Stimulated activated CD8-positive, alpha-beta memory T cell treated with anti-CD3 and anti-CD28 coated beads, Interleukin-15, amount 100 ng/mL, for 24 hours (primary cell): ENCODE measurements at places on chromosomes 1 and 21.

DNA sequence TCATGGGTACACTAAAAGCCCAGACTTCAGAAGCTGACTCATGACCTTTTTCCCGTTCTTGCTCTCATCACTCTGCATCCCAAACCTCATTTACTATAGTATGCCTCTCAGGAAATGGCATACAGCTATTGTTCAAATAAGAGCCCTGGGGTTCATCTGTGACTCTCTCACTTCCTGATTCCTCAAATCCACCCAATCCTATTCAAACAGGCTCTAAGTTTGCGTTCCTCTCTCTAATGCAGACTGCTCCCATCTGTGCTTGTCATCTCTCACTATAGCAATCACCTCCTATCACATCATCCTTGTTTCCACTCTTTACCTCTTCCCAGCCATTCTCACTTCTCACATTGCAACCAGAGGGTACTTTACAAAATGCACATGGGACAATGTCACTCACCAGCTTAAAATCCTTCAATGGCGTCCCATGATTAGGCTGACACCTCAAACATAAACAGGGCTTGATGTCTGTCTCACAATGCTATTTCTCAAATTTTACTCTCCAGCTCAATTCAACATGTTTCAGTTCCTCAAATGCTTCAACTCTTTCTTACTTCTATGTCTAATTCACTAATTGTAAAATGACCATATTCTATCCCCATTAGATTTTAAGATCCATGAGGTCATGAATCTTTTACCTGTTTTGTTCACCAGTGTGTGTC, 408.4 kb downstream of the NTNG1 start:
- DNase-seq = no peak

DNA sequence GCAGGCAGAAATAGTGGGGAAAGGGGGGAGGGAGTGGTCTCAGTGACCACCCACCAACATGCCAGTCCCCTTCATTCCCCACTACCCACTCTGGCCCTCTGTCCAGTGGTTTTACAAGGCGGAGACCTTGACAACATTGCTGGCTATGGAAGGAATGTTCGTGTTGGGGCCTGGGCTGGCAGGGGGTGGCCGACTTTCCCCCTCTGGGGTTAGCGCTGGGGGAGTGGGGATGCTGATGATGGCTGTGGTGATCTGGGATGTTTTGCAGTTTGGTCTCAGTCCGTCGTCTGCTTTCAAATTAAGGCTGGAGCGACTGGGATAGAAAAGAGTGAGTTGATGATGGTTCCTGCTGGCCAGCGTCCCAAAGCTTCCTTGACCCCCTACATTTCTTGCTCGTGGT, 20.3 kb downstream of the DDX20 start:
- no peak for DNase-seq

DNA sequence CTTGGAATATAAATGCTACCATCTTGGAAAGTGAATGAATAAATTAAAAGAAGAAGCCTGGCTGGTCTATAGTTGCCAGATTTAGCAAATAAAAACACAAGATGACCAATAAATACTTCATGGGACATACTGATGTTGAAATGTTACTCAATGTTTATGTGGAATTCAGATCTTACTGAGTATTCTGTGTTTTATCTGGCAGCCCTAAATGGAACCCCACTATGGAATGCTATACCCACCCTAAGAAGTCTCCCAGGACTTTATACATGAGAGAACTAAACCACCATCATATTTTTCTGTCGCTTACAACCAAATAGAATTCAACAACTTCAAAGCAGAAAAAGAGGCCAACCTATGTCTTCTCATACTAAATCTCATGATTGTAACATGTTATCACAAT, 177.6 kb upstream of the HMCN1 start:
- DNase-seq = no peak

DNA sequence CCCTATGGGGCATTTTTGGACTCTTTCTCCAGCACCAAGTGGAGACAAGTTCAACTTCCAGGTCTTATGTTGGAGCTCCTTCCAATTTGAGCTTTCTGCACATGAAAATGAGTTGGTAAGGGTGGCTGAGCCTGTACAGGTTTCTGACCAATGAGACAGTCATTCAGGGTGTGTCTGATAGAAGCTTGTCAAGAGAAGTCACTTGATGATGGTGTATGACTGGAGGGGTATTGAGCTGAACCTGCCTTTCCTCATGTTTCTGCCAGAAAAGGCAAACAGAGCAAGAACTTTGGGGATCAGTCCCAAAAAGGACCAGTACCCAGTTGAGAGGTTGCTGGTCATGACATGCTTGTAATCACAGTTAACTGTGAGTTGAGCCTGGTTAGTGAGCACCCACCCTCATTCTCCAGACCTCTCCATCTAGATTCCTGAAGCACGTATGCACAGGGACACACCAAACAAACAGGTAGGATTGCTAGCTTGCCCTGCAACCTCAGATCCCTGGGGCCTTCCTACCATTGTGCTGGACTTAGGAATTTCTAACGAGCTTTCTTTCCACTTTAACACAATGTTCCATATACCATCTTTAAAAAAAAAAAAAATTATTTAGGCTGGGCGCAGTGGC, 26.6 kb downstream of the FAM89A start:
- no peak for DNase-seq

DNA sequence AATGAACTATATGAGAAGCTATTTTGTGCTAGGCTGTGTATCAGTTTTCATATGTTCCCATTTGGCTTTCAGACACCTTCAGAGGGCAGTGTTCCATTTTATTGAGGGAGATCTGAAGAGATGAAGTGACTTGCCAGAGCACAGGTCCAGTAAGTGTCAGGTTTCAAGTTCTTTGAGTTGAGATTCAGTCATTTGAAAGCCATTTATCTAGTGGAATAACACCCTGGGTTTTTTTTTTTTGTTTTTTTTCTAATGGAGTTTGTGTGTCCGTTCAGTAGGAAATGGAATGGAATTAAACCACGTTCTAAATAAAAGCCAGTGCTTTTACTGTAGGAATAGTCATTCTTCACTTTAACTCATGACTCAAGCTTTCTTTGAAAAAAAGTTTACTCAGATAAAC, 652.9 kb upstream of the USP24 start:
- no peak for DNase-seq

GRCh38 chr1:36703526-36704208, 221.0 kb upstream of the CSF3R start:
- DNase-seq = peak; percentile 29

DNA sequence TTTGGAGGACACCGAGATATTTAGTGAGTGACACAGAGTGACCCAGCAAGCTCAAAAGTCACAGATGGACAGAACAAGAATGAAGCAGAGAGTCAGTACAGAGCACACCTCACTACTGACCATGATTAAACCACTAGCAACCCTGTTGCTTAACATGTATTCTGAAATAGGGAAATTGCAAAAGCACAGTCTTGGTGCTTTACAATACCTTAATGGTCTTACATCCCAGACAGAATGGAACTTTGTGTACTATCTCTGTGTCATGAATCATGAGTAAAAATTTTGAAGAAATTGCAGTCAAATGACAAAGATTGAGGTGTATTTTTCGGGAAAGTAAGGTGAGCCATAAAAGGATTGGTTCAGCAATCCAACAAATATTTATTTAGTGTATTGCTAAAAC, 2.7 kb upstream of the SAMSN1 start:
- no peak for DNase-seq

DNA sequence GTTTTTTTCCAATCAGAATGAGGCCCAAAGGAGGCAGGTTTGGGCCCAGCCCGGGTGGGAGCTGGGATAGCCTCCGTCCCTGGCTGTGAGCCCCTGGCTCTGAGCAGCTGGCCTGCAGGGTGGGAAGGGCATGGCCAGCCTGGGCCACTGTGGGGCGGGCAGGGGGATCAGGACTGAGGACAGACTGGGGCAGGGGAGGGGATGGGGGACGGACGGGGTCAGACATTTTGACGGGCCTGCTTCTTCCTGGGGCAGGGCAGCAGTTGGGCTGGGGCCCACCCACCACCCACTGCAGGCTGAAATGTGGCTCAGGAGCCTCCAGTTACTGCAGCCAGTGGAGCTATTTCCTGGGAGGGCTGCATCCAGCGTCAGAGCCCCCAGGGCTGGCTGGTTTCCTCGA, 2.5 kb upstream of the SLC6A9 start:
- no peak for DNase-seq

- no peak for DNase-seq
Observed at GRCh38 chr1:193929374-193930033, 743.1 kb upstream of the B3GALT2 start.

DNA sequence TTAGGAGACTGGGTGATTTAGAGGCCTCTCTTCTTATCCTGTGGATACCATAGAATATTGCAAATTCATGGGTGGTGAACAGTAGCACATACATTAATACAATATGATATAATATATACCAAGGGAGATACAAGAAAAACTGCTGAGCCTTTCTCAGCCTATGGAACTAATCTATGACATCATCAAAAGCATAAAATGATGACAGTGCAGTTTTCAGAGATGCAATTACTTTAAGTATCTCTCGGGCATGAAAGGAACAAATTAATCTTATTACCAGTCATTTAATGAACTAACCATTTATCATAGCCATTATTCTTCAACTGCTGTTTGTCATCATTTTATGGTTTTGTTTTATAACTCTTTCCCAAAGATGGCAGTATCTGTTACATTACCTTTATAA, 3.5 kb downstream of the CHODL start:
- no peak for DNase-seq

GRCh38 chr1:198597690-198598430, 41.0 kb upstream of the PTPRC start:
- no peak for DNase-seq

DNA sequence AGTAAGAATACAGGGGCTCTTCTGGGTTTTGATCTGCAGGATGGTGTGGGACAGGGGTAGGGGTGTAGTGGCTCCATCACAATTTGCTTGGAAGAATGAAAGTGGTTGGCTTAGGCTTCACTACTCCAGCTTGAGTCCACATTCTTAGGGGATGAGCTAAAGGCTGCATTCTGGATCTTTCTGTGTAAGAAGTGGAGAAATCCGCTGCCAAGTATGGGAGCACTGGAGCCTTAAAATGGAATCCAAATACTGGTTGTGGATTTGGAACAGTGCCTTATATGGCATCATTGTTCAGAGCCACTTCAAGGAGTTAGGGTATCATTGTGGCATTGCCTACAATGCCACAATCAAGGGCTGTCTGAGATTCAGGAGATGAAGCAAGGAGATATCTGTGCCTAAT, 187.1 kb downstream of the LMO4 start:
- DNase-seq = no peak
